ENCODE measurements at places on chromosomes 7 and 10.

DNA sequence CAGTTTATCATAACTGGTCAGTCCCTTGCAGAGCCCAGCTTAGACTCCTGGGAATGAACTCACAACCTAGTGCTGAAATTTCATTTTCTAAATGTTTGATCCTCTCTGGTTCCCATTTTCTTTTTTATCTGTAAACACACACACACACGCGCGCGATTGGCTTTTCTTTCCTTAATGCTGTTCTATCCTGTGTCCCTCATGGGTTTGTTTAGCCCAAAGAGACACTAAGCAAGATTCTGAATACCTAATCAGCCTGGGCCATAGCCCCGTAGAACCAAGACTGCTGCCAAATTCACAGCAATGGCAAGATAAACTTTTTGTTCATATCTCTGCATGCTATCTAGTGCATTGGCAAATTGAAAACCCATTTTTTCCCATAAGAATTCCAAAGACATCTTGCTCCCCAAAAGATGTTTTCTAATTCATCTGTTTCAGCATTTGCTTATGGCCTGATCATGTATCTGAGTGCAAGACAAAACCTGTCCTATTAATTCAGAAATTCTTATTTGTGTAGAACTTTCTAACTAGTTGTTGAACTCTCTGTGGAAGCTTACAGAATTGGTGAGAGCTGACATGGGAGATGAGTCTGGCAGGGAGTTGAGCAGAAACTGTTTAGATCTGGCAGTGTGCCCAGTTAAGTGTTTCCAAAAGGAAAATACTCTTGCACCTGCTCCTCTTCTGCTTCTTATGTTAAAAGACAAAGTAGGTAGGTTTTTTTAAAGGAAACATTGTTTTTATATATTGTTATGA is 1.8 kb upstream of the IFIT1 start:
- no peak for DNase-seq

DNA sequence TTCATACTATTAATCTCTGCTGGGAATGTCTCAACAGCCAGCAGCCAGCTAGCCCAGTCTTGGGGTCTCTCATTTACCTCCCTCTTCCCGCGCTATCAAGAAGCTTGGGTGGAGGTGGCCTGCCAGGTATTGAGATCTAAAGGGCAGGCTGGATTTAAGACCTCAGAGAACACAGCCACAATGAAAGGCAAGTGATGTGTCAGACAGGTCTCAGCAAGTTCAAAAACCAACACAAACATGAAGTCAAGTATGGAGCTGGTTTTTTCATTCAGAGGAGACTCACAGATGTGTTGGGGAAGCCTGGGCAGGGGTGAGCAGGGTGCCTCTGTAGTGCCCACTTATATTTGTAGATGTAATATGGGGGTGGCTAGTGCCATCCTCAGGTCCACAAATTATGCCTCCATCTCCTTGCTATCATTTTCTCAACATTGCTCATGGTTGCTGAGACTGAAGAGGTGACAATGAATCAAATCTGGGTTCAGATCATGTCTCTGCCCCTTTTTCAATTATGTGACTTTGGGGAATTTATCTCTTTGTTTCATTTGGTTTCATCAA is 27.7 kb upstream of the CROT start:
- DNase-seq: no peak

- no peak for DNase-seq
These were observed 366.4 kb upstream of the PLXDC2 start for GRCh38 chr10:19449860-19450259.

GRCh38 chr7:97001221-97001620 is 4.1 kb upstream of the DLX6 start:
- no peak for DNase-seq

- no peak for DNase-seq
These were observed 4.9 kb upstream of the RHOBTB1 start for GRCh38 chr10:60948851-60949250.

DNA sequence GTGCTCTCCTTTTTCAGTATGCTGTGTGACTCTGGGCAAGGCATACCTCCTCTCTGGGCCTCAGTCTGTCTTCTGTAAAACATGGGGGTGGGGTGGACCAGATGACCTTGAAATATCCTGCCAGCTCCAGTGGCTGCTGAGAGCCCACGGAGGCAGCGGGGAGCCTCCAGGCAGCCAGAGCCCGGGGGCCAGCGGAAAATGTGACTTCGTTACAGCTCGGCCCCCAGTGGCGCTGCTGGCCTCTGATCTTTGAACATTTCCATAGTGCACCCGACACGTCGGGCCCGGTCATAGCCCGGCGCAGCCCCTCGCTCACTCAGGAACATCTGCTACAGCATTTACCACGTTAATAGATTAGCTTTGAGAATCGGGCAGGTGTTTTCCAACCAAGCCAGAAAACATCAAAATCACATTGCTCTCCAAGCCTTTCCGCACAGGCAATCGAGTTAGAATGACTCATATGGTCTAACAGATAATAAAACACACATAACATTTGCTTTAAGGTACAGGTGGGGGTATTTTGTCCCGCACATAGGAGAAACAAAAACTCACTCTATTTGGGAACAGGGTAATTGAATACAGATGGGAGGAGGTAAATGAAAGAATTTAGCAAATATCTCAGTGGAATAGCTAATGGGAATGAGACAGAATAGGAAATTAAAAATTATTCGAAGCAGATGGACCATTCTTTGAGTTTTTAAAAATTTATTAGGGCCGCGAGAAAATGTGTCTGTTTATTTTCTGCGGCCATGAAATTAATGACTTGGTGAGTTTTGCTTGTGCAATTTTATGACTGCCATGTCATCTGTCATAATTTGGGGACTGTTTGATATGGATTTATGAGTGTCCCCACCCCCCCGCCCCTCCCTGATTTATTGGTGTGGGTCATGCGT is 26.3 kb upstream of the COMTD1 start:
- DNase-seq: no peak

DNA sequence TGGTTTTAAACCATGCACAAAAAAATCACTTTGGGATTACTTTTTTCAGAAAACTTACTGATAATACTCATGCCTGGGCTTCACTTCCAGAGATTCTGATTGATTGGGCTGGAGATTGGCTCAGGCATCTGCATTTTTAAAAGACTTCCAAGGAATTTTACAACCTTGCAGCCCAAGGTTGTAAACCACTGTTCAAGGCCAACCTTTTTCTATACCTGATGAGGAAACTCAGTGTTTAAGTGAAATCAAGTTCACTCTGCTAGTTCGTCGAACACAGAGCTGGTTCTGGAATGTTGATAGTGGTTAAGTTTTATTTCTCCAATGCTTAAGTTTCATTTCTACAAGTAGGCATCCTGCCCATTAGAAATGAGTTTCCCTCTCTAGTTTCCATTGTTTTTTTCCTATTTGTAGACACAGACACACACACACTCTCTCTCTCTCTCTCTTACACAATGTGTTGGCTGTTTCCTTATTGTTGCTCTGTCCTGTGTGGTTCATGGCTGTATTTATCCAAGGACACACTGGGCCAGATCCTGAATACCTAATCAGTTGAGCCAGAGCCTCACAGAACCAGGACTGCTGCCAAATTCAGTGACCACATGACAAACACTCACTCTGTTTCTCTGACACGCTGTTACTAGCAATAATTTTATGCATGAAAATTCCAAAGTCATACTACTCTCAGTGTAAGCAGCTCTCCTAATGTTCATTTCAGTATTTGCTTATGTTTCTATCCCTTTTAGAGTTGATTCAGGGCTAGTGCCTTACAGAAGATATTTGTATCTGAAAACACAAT is 3.7 kb upstream of the IFIT1B start:
- peak; percentile 85 for DNase-seq

- no peak for DNase-seq
These were observed 162.1 kb downstream of the RAB11FIP2 start for GRCh38 chr10:117884592-117884991.

- DNase-seq: no peak
These were observed 8.8 kb downstream of the PARP12 start for GRCh38 chr7:140053812-140054539.

DNA sequence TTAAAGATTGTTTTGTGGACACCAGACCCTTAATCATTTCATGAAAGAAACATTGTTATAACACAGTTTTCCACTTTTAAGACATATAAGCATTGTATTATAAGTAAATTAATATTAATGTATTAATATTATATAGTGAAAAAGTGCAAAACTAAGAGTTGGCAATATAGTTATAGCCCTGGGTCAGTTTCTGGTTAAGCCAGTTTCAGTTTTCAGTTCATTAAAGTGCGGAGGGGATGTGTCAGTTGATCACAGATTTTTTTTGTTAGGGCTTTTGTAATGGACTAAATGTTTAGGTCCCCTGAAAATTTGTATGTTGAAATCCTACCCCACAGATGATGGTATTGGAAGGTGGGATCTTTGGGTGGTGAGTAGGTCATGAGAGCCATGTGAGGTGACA is 45.7 kb upstream of the GPR37 start:
- no peak for DNase-seq

GRCh38 chr7:64793106-64793755 is 997 bp upstream of the ZNF138 start:
- DNase-seq: no peak

DNA sequence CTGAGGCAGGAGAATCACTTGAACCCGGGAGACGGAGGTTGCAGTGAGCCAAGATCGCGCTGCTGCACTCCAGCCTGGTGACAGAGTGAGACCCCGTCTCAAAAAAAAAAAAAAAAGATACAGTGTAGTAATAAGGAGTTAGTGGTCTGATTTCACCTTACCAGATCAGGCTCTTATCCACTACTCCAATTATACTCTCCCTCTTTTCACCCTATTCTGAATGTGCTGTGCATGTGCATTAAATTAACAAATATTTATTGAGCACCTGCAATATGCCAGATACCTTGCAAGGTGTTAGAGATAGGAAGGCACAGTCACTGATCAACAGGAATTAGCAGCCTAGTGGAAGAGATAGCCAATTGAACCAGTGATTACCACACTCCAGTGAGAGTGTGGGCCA is 241.9 kb upstream of the LRGUK start:
- no peak for DNase-seq

GRCh38 chr7:30335763-30336487 is 51.5 kb downstream of the ZNRF2 start:
- no peak for DNase-seq

GRCh38 chr10:1807196-1807595 is 69.9 kb upstream of the ADARB2 start:
- no peak for DNase-seq
